HL-60 (cell line): ENCODE measurements at places on chromosomes 7 and 10.

DNA sequence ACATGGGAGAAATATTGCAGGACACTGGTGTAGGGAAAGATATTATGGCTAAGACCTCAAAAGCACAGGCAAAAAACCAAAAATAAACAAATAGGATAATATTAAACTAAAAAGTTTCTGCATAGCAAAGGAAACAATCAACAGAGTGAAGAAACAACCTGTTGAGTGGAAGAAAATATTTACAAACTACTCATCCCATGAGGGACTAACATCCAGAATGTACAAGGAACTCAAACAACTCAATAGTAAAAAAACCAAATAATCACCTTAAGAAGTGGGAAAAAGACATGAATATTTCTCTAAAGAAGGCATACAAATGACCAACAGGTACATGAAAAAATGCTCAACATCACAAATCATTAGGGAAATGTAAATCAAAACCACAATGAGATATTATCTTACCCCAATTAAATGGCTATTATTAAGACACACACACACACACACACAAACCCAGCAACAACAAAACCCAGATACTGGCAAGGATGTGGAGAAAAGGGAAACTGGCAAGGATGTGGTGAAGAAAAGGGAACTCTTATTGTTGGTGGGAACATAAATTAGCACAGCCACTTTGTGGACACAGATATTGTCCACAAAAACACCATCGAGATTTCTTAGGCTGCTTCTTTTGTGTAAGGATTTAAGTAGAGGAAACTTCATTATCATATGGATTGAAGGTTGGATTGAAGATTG lies 9.8 kb upstream of the RAB18 start:
- no peak for DNase-seq

DNA sequence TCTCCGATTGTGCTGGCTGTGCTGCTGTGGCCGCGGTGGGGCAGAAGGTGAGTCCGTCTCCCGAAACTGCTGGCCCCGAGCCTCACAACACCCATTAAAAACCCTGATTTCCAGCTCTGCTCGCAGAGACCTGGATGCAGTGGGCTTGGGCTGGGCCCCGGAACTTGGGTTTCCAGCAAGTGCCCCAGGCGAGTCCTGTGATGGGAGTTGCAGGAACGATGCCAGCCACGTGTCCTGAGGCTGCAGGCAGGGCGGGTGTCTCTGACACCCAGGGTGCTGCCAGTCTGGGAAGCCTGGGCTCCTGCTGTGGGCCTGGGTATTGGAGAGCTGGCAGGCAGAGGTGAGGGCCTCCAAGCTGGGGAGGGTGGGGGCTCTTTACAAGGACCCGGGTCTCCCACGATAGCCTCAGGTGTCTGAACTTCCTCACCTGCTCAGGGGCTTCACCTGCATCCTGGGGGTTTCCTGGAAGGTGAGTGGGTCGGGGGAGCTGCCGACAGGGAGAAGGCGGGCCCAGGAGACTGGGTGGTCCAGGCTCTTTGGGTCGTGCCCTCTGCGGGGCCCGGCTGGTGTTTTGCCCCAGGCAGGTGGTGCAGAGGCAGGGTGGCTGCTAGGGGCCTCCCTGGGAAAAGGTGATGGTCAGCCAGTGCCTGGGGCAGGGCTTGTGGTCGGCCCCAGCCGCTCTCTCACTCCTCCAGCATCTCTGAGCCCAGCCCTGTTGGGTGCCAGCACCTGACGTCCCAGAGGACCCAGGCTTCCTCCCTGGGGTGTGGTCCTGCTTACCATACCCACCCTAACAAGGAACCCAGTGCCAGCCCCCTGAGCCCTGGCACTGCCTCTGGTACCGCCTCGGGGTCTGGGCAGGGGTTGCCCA lies 180.3 kb downstream of the DNAJB6 start:
- DNase-seq = no peak

DNA sequence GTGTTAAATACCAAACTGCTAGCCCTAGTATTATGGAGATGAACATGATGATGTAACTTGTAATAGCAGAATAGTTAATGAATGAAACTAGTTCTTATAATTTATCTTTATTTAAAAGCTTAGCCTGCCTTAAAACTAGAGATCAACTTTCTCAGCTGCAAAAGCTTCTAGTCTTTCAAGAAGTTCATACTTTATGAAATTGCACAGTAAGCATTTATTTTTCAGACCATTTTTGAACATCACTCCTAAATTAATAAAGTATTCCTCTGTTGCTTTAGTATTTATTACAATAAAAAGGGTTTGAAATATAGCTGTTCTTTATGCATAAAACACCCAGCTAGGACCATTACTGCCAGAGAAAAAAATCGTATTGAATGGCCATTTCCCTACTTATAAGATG lies 33.2 kb downstream of the SIRT1 start:
- DNase-seq = no peak

- peak; percentile 0 for DNase-seq
These were observed 40.9 kb downstream of the ANTXRL start for GRCh38 chr10:46327685-46328084.

GRCh38 chr7:82056282-82056681 lies 286.4 kb upstream of the HGF start:
- DNase-seq = no peak

DNA sequence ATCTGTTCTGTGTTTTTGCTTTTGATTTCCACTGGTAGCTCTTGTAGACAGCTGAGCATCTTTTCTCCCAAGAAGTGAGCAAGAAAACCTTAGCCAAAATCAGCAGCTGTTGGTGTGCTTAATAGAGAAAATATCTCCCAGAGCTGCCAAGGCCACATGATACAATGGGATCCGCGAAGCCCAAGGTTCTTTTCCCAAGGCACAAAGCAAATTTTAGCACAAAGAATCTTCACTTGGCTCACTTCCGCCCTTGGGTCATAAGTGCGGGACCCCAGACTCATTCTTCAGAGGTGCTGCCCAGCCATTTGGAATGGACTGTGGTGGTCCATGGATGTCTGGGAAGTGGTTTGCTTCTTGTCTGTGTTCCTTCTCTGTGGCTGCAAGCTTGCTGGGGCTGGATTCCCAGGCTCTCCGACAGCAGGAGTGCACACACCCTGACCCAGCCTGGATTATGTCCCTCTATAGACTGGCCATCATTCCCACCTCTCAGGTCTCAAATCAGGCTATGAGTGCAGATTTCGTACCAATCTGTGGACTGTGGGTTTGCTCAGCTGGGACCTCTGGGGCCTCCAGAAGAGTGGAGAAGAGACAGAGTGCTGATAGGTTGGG lies 93.0 kb upstream of the TMEM72 start:
- no peak for DNase-seq

- DNase-seq = no peak
These were observed 155.6 kb upstream of the LAMB4 start for GRCh38 chr7:108285778-108286177.

DNA sequence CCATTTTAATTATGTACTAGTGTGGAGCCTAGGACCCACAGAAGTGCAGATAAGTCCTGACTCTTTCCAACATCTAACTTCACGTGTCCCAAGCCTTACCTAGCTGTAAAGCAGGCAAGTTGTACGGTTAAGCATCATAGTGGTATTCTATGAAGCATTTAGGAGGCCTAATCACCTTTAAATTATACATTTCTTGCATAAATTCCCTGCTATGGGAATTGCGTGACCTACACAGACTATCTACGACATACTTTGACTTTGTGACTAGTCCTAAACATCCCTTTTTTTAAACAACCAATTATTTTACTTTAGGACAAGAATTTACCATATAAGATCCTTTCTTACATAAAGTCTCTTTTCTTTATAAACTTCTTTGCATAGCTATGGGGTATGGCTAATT lies 37.7 kb upstream of the LRGUK start:
- no peak for DNase-seq

DNA sequence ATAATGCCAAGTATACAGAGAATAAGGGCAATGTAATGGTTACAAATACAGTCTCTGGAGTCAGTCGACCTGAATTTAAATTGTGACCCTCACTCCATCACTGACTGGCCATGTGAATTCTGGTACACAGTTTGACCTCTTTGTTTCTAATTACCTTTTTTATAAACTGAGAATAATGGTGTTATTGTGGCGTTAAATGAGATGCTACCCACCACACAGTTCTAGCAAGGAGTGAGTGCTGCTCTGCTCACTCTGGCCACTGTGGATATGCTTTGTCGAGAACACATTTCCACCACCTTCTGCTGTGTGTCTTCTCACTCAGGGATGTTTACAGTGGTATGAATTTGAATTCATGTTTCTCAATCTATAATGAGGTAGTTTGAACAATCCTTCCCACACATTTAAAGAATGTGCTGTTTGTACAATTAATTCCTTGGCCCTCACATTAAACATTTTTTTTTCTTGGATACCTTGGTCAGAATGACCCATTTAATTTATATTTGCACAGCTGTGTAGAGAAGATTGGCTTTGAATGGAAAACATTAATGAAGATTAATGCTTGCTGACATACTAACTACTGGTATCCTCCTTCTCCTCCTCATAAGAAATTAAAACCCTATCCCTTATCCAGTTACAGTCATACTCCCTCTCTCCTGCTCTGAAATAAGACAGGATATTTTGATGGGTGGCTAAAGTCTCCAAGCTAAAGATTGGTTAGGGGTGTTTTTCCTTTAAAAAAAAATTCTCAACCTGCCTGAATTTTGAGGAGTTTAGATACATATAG lies 42.4 kb downstream of the PLCE1 start:
- DNase-seq = no peak

GRCh38 chr10:23611308-23612029 lies 172.6 kb downstream of the OTUD1 start:
- DNase-seq = no peak

DNA sequence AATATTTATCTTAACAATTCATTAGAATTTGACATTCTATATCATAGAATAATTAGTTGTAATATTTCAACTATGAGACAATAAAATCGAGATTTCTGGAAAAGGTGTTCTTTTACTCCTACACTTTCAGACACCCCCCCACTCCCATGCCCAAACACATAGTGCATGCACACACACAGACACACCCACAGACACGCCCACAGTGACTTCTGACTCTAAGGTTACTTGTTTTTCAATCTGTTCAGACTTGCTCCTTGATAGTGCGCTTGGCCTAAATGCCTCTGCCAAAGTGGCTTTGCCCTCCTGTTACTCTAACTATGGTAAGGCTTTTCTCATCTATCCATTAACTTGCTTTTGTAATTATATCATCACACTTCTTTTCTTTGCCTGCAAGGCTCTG lies 144.0 kb upstream of the PPP1R3A start:
- DNase-seq = no peak

DNA sequence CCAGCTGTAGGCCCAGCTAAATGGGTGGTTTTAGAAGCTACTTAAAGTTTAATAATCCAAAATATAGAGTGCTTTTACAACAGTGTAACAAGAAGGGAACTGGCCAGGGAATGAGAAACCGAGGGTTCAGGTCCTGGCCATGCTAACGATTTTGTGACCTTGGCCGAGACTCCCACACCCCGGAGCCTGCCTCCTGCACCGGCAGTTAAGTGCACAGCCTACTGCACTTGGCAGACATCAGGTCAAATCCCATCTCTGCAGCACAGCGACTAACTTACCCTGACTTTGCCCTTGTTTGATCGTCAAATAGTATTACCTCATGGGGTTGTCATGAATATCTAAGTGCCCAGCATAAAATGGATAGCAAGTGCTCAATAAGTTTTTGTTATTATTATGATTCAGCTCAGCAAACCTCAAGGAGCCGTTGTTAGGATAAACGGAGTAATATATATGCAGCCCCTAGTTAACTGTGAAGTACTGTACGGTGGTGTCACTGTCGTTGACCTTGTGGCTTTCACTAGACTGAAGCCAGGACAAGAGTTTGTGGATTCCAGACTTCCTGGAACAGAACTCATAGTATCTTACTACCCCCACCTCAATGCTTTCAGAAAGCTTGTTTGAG lies 35.5 kb downstream of the LYZL1 start:
- DNase-seq = no peak

GRCh38 chr7:112063974-112064373 lies 142.2 kb downstream of the DOCK4 start:
- DNase-seq = no peak

- no peak for DNase-seq
These were observed 14.2 kb downstream of the ZNF92 start for GRCh38 chr7:65387891-65388290.

GRCh38 chr10:33487014-33487776 lies 152.7 kb upstream of the NRP1 start:
- no peak for DNase-seq

GRCh38 chr10:50538555-50539398 lies 85.0 kb downstream of the SGMS1 start:
- DNase-seq = no peak

GRCh38 chr7:30303312-30304039 lies 19.1 kb downstream of the ZNRF2 start:
- no peak for DNase-seq

GRCh38 chr7:154431045-154431444 lies 378.8 kb downstream of the DPP6 start:
- no peak for DNase-seq

DNA sequence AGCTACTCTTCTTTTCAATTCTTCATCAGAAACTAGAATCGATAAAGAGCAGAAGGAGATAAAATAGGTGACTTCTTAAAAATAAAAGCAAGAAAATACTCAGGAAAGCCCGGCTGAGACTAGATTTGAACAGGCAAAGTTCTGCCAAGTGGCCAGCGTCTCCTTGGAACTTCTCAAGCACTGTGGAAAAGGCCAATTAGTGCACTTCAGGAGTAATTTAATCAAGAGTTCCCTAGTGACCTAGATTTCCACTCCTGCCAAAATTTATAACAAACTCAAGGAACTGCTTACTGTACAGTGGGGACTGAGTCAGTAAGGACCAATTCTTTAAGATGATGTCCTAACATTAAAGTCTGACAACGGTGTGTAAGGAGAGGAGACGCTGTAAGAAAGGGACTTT lies 57.3 kb downstream of the CHCHD3 start:
- DNase-seq = no peak

DNA sequence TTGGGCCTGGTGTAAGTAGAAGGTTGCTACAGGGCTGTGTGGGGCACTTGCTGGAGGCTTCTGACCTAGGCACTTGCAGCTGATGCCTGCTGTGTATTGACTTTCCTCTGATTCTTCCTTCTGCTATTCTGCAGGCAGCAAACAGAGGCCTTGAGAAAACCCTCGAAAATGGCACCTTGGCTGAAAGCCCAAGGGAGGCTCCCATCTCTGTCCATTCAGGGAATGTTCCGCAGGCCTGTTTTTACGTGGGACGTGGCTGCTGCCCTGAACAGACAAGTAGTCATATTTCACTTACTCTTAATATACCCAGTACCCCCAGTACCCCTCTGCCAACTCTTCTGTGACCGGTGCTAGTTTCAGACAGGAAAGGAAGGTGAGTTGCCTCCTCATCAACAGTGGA lies 664.7 kb downstream of the INHBA start:
- DNase-seq = no peak

DNA sequence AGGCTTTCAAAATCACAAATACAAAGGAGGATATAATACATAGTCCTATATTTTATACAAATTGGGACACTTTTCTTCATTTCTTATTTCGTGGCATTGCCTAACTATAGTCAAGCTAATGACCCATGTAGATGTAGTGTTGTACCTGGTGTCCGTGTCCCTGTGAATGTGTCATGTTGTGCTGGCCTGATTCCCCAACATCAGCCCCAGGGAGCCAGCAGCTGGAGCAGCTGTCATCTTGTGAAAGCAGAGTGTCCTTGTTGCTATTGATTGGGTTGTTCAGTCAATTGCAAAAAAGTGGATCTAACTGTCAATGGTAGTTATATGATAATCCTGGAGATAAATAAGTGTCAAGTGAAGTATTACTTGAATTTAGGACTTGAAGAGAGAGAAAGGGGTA lies 86.3 kb downstream of the KAT6B start:
- no peak for DNase-seq

GRCh38 chr7:151411551-151411950 lies 1.7 kb upstream of the WDR86 start:
- peak; percentile 77 for DNase-seq
